ENCODE measurements at places on chromosomes 2 and 18. TPM values are rescaled to one million over a fixed set of nuclear protein-coding genes. Genes with fewer than 3 reads are reported as not detected.

DNA sequence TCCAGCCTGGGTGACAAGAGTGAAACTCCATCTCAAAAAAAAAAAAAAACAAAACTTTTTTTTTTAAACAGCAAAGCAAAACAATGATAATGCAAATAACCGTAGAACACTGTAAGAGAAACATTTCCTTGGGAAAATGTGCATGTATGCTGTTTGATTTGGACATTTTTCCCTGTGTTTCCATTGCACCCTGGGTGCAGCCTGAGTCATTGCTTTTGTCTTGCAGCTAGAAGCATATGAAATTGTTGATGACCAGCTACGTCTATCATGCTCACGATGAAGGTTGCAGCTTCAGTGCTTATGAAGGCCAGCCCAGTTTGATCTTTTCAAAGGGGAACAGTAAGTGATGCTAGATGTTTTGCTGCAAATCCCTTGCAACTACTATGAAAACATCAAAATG is 41.5 kb downstream of the MOGAT1 start:
- no peak for DNase-seq

- DNase-seq, result no peak
Observed at GRCh38 chr2:27080603-27080936, 2.2 kb downstream of the EMILIN1 start.

- no peak for DNase-seq
Observed at GRCh38 chr2:181778621-181779201, 98.4 kb upstream of the NEUROD1 start.

DNA sequence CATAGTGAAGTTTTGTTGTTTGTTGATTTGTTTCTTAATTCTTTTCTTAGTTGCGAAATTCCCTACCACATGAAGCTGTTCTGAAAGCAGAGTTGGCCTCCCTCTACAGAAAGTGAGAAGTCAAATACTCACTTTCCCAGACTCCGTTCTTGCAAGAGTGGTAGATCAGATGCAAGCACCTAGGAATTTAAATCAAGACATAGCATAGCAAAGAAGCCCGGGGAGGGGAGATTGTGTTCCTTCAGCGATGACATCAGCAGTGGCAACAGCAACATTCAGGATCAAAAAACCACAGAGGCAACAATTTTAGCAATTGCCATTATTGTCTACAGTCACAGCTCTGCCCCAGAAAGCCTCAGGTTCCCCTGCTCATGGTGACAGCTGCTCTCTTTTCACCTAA is 580.0 kb downstream of the RNF144A start:
- DNase-seq, result no peak

DNA sequence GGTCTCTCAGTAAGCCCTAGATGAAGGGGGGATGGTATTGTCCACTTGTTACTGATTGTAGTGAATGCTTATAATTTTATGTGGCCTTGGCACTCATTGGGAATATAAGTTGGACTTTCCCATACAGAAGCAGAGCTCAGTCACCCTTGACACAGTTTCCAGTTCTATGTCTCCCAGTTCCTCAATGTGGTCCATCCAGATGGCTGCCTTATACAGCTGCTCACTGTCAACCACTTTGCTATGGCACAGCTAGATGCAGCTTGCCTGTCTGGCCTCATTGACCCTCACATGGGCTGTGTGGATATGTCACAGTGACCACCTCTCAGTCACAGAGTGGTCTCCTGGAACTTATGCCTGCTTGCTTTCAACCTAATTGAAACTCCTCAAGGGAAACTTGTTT is 21.7 kb downstream of the SLC39A6 start:
- DNase-seq, result no peak

DNA sequence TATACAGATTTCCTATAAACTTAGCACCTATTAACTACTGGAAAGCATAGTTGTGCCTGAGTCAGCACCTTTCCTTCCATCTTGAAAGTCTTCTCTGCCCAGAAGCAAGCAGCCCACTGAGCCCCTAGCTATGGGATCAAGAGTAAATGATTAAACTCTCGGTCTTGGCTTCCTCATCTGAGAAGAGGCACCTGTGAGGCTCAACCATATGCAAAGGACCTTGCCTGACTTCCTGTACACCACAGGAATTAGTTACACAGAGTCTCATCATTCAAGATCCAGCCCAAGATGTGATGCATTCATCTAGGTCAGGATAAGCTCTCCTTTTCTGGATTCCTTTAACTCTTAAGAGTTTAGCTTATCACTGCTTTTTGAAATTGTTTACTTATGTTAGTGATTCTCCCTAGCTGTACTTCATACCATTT is 96.0 kb downstream of the CDH2 start:
- no peak for DNase-seq

The EVX2 gene
- total RNA-seq, result not detected

DNA sequence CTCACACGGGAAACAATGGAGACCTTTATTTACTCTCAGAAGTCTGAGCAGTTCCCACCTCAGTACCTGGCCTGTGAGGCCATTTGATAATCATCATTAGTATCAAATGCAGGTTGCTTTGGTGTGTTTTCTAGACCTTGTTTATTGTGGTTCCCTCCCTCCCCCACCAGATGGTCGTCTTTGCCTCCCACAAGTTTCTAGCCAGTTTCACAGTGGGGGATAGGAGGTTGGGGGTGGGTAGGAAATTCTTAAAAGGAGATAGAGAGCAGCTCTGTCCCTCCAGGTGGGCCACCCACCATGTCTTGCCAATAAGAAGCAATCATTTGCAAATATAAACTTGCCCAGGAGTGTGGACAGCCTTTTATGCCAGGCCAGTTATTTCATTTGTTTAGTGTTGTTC is 31.3 kb downstream of the SETBP1 start:
- no peak for DNase-seq

The C1QL2 gene
- total RNA-seq, result not detected

- no peak for DNase-seq
Observed at GRCh38 chr2:189142893-189143759, 36.4 kb downstream of the COL5A2 start.

- DNase-seq, result no peak
Observed at GRCh38 chr18:63534615-63535014, 7.6 kb upstream of the SERPINB12 start.

The ALK gene
- total RNA-seq, result 0.83 TPM

The CYP27C1 gene
- not detected for total RNA-seq

GRCh38 chr2:72673279-72673678 is 152.6 kb downstream of the EXOC6B start:
- DNase-seq, result no peak

DNA sequence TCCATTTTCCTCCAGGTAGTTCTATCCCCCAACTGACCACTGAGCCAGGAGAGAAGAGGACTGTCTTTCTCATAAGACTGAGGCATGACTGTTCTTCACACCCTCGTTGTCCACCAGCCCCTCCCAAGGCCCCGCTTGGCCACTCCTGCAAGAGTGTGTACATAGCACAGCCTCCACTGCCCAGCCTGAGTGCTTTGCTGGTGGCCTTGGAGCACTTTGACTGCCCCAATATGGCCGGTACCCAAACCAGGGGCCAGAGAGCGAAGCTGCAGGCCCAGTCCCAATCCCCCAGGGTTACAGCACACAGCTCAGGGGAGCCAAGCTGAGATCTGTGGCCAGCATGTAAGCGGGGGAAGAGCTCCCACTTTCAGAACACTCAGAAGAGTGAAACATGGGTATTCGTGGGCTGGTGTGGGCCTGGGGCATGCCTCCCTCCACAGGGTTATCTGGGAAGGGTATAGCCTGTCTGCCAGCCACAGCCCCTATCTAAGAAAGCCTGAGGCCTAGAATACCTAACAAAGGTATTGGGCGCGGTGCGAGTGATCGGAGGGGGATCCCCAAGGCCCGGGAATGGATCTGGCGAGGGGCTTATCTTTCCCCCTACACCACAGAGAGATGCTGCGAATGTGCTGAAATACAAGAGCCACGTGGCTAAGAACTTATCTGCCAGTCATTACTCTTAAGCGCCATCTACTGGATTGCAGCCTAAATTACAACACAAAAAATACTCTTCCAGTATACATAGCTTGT is 163.8 kb downstream of the WDPCP start:
- DNase-seq, result no peak

- DNase-seq, result no peak
Observed at GRCh38 chr18:56086176-56086575, 498.2 kb upstream of the TCF4 start.

- no peak for DNase-seq
Observed at GRCh38 chr2:99140056-99140859, 1.2 kb upstream of the C2orf15 start.

GRCh38 chr2:238420878-238421694 is 5.6 kb upstream of the ASB1 start:
- no peak for DNase-seq

The RTP5 gene
- 0.17 TPM for total RNA-seq

All from esophagus muscularis mucosa (tissue), 4 donors.